Endothelial cell (in vitro differentiated cells): ENCODE measurements at places on chromosomes 5 and 9. TPM values are rescaled to one million over a fixed set of nuclear protein-coding genes. Genes with fewer than 3 reads are reported as not detected.
A peak's percentile ranks its signal among the peaks of the same experiment; 100 is the strongest.

DNA sequence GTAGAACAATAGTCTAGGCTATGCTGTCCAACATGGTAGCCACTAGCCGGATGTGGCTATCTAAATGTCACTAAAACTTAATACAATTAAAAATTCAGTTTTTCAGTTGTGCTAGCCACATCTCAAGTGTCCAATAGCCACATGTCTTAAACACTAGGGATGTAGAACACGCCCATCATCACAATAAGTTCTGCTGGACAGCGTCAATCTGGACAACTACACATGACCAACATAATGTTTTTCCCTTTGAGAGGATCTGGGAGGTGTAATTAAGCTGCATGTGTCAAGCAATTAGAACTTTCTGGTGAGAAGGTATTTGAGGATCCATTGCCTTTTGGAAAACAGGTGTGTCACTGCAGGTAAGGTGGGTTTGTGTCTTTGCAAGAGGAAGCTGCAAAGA is 424.6 kb upstream of the WWC1 start:
- no peak overlapping the region for H3K27ac ChIP-seq
- peaks cover 3% of the 10 kb centered on the region for H3K27me3 ChIP-seq
- no peaks in the 10 kb centered on the region for H3K36me3 ChIP-seq

Gene P4HA2
- total RNA-seq = 9.9 TPM

GRCh38 chr9:77866878-77867277 is 164.7 kb downstream of the GNAQ start:
- no peak overlapping the region for H3K4me3 ChIP-seq
- peaks cover 3% of the 10 kb centered on the region for H3K27me3 ChIP-seq
- no peak overlapping the region for H3K27ac ChIP-seq
- no peak for DNase-seq
- H3K36me3 ChIP-seq = peaks cover 39% of the 10 kb centered on the region
- no peaks in the 10 kb centered on the region for H3K4me1 ChIP-seq

GRCh38 chr5:139652788-139653241 is 4.7 kb downstream of the CXXC5 start:
- no peaks in the 10 kb centered on the region for H3K36me3 ChIP-seq
- peak overlapping the region; percentile 24 for H3K27ac ChIP-seq
- H3K4me3 ChIP-seq = peak overlapping the region; percentile 44
- H3K27me3 ChIP-seq = peaks cover 10% of the 10 kb centered on the region
- no peak for DNase-seq

Gene C5orf34
- 4.8 TPM for total RNA-seq

DNA sequence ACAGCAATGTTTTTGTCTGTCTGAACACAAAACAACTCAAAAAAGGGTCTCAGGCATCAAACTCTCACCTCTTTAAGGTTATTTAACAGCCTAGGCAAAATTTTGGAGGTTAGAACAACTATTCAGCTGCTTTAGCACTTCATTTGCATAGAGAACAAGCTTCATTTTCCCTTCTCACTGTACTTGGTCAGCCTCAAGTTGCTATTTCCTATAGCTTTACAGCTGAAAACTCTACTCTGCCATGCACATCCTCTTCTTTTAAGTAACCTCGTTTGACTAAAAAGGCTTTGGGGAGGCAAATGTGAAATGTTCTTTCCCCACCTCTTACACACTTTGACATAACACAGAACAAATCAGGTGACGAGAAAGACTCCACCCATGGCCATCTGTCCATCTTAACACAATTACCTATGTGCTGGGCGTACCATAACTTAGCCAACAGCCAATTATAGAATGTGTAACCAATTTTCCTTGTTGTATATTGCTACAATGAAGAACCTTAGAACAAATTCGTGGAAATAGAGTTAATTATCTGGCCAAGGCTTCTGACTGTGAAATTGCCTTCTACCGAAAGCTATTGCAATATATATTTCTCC is 195.7 kb downstream of the DCP2 start:
- H3K4me3 ChIP-seq = no peak overlapping the region
- H3K27ac ChIP-seq = no peak overlapping the region
- peaks cover 3% of the 10 kb centered on the region for H3K4me1 ChIP-seq
- no peaks in the 10 kb centered on the region for H3K36me3 ChIP-seq
- H3K27me3 ChIP-seq = no peaks in the 10 kb centered on the region

- no peaks in the 10 kb centered on the region for H3K4me1 ChIP-seq
- H3K27ac ChIP-seq = no peak overlapping the region
- no peak for DNase-seq
- no peak overlapping the region for H3K4me3 ChIP-seq
Measured at GRCh38 chr9:84812355-84812754, 142.8 kb downstream of the NTRK2 start.

Gene EPB41L4B
- total RNA-seq = 0.41 TPM

- no peak overlapping the region for H3K4me3 ChIP-seq
- H3K27ac ChIP-seq = no peak overlapping the region
Measured at GRCh38 chr9:126532019-126532462, 81.7 kb upstream of the LMX1B start.

- peaks cover 65% of the 10 kb centered on the region for H3K4me1 ChIP-seq
- H3K36me3 ChIP-seq = no peaks in the 10 kb centered on the region
- peak overlapping the region; percentile 79 for H3K27ac ChIP-seq
- peaks cover 9% of the 10 kb centered on the region for H3K27me3 ChIP-seq
Measured at GRCh38 chr5:150593996-150594395, 46.5 kb upstream of the SYNPO start.

- no peak for DNase-seq
- no peaks in the 10 kb centered on the region for H3K27me3 ChIP-seq
- no peaks in the 10 kb centered on the region for H3K36me3 ChIP-seq
Measured at GRCh38 chr5:170510559-170510958, 6.7 kb downstream of the KCNIP1 start.

GRCh38 chr5:33272288-33272687 is 168.5 kb upstream of the TARS1 start:
- no peaks in the 10 kb centered on the region for H3K36me3 ChIP-seq
- H3K27ac ChIP-seq = peak overlapping the region; percentile 53
- peaks cover 62% of the 10 kb centered on the region for H3K4me1 ChIP-seq
- no peaks in the 10 kb centered on the region for H3K27me3 ChIP-seq

Gene DDX4
- total RNA-seq = not detected

Gene TGFBI
- 27.9 TPM for total RNA-seq

GRCh38 chr5:160463740-160464465 is 42.2 kb downstream of the PTTG1 start:
- no peak overlapping the region for H3K27ac ChIP-seq
- H3K27me3 ChIP-seq = no peaks in the 10 kb centered on the region
- H3K4me1 ChIP-seq = peaks cover 18% of the 10 kb centered on the region

Gene AGXT2
- not detected for total RNA-seq

GRCh38 chr5:154202379-154203260 is 12.1 kb downstream of the GALNT10 start:
- H3K27me3 ChIP-seq = peaks cover 5% of the 10 kb centered on the region
- peaks cover 16% of the 10 kb centered on the region for H3K4me1 ChIP-seq
- no peak for DNase-seq
- peaks cover 4% of the 10 kb centered on the region for H3K36me3 ChIP-seq
- no peak overlapping the region for H3K27ac ChIP-seq

Gene TRIP13
- total RNA-seq = 8.4 TPM

- H3K36me3 ChIP-seq = no peaks in the 10 kb centered on the region
Measured at GRCh38 chr9:118975736-118976135, 393.5 kb downstream of the BRINP1 start.

Gene ARHGEF37
- 4.5 TPM for total RNA-seq

Gene LHX3
- not detected for total RNA-seq
